ENCODE measurements at places on chromosomes 13 and 19.
A peak's percentile ranks its signal among the peaks of the same experiment; 100 is the strongest.

DNA sequence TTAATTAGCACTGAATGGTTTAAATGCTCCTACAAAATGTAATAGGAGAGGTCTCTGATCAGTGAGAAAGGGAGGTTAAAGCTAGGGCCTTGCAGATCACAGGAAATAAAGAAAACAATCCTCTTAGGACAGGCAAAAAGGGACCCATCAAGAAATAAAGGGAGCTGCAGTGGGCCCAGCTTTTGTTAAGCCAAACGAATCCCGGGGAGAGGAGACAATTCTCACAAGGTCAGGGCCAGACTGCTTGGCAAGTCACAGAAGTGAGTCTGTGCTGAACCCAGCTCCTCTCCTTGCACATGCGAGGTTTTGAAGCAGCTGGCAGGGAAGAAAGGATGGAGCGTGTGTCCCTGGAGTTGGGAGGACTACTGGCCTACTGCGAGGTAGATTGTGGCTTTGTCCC is 285.8 kb downstream of the COG6 start:
- no peak for DNase-seq

DNA sequence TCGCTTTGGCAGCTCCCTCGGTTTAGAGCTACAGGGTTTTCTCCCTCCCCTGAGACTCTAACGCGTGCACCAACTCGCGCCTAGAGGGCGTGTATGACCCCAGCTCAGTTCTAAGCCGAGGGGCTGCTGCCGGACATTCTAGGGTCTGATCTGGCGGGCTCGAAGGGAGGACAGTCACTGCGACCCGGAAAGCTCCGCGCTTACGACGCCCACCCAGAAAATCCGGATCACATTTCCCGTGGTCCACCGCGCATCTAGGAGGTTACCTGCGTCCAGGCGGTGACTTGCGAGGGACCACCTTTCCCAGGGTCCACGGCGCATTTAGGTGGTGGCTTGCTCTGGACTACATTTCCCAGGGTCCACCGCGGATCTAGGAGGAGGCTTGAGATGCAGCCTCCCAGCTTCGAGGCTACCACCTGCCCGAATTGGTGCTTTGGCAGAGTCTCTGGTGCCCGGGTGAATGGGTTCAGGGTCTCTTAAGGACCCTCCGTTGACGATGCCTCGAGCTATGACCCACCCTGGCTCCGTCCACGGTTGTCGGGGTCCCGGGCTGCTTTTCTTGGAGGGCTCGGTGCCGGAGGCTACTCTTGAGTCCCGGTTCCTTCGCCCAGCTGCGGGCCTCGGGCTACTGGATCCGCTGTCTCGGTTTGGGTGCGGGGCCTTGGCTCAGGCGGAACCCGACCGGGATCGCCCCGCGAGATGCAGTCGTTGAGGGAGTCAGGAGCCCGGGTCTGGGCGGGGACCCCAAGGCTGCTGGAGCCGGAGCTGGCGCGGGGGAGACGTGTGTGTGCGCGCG is 30.5 kb downstream of the ZNF146 start:
- no peak for DNase-seq

DNA sequence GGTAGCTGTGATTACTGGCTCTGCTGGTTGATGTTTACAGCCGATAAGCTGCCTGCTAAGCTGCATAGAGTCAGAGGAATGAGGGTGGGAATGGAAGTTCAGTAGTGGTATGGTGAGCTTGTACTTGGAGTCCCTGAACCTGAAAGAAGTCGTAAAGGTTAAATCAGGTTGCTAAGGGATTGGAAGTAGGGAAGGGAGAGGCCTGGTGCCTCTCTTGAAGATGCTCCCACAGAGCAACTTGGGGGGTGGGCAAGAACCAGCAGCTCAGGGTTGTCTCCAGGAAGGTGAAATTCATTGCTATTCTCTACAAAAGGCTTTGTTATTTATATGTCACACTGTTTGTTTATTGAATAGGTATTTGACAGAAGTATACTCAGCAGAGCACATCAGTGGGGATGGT is 73.8 kb upstream of the OLFM4 start:
- no peak for DNase-seq

GRCh38 chr13:107231944-107232343 is 664.0 kb upstream of the ARGLU1 start:
- no peak for DNase-seq

- DNase-seq: peak; percentile 30
Observed at GRCh38 chr13:42047561-42048341, 697 bp upstream of the DGKH start.

GRCh38 chr13:97328222-97328790 is 105.7 kb upstream of the RAP2A start:
- no peak for DNase-seq

DNA sequence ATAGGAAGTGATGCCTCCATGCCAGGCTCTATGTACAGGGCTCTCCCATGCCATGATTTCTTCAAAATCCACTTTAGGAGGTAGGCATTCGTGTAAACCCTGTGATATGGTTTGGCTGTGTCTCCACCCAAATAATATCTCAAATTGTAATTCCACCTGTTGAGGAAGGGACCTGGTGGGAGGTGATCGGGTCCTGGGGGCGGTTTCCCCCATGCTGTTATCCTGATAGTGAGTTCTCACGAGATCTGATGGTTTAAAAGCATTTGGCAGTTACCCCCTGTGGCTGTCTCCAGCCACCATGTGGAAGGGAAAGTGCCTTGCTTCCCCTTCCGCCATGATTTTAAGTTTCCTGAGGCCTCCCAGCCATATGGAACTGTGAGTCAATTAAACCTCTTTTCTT is 8.1 kb downstream of the SARS2 start:
- no peak for DNase-seq

DNA sequence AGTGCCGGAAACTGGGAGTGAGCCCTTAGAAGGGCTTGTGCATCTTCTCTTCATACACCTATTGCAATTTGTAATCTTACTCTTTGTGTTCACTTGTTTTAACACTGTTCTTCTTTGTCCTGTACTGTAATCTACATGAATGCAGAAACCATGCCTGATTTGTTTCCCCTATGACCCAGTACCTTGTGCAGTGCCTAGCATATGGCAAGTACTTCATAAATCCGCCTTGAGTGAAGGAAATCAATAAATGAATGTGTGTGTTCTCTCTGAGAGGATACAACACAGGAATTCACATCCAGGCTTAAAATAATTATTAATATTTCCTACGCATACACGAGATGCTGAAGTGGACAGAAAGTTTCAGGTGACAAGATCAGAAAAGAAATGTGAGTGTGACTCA is 172.6 kb downstream of the GPC6 start:
- no peak for DNase-seq

DNA sequence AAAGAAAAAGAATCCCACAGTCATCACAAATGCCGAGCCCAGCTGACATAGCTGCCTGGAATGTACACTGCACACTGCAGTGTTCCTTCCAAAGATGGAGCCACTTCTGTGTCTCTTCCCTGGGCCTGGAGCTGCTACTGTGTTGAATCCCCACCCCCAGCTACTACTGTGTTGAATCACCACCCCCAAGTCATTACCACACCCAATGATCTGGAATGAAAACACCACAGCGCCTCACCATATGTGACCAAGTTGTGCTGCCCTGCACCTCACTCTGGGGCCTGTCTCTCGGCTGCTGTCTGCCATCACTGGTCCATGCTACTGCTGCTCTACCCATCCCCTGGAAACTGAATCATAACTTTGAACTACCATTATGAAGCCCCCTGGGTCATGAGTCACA is 861.2 kb downstream of the UQCRFS1 start:
- DNase-seq: no peak

DNA sequence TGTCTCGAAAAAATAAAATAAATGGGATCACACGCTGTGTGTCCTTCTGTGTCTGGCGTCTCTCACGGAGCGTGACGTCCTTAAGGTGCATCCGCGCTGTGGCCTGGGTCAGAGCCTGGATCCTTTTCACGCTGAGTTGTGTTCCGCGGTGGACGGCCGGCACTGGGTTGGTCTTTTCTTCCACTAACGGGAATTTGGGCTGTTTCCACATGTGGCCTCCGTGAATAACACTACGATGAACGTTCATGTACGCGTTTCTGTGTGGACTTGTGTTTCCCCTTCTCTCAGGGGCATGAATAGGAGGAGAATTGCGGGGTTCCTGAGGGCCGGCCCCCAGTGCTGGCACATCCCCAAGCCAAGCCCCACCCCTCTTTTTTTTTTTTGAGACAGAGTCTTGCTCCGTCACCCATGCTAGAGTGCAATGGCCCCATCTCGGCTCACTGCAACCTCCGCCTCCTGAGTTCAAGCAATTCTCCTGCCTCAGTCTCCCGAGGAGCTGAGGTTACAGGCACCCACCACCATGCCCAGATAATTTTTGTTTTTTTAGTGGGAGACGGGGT is 6.2 kb upstream of the PTBP1 start:
- no peak for DNase-seq

GRCh38 chr19:12913011-12913561 is 6.0 kb downstream of the SYCE2 start:
- DNase-seq: no peak

GRCh38 chr13:88417801-88418200 is 746.6 kb downstream of the SLITRK5 start:
- DNase-seq: no peak

GRCh38 chr19:12636631-12637030 is 25.9 kb downstream of the ZNF791 start:
- no peak for DNase-seq

DNA sequence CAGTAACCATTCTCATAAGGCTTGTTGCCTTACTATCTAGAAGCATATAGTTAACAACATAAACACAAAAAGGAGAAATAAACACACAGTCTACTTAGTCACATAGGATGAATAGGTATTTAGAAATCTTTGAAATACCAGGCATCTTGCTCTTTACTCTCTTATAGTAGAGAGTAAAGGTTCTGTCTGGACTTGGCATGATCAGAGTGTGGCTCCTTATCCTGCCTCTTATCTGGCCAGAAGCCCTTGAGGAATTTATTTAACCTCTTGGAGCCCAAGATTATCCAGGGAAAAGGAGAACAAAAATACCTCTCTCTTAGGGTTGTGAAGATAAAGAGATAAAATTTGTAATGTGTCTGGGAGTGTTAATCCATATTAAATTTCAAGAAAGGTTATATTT is 100.2 kb upstream of the MBNL2 start:
- DNase-seq: no peak

DNA sequence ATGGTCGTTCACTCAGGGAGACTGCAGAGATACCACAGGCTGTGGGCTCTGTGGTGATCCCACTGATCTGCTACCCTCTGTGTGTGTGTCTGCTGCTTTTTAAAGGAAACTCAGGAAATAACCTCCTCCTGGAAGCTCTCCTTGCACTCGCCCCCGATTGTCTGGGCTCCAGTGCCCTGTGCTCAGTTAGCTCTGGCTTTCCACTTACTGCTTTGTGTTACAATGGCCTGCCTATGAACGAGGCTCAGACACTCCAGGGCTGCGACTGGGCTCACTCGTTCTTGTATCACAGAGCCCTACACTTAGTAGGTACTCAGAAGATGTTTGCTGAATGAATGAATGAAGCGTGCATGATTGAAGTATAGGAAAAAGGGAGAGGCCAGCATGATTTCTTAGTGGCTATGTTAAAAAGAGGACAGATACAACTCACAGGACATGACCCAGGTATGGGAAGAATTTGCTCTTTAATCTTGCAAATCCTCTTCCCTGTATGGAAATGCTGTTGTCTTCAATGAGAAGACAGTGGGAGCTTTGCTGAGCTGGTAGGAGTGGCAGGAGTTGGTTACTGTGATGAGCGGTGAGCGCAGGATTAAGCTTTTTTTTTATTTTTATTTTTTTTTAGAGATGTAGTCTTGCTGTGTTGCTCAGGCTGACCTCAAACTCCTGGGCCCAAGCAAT is 26.4 kb downstream of the B3GLCT start:
- DNase-seq: no peak

- no peak for DNase-seq
Observed at GRCh38 chr19:14954071-14954655, 12.9 kb downstream of the OR7C2 start.

- DNase-seq: no peak
Observed at GRCh38 chr19:51789061-51789795, 5.7 kb upstream of the FPR3 start.

DNA sequence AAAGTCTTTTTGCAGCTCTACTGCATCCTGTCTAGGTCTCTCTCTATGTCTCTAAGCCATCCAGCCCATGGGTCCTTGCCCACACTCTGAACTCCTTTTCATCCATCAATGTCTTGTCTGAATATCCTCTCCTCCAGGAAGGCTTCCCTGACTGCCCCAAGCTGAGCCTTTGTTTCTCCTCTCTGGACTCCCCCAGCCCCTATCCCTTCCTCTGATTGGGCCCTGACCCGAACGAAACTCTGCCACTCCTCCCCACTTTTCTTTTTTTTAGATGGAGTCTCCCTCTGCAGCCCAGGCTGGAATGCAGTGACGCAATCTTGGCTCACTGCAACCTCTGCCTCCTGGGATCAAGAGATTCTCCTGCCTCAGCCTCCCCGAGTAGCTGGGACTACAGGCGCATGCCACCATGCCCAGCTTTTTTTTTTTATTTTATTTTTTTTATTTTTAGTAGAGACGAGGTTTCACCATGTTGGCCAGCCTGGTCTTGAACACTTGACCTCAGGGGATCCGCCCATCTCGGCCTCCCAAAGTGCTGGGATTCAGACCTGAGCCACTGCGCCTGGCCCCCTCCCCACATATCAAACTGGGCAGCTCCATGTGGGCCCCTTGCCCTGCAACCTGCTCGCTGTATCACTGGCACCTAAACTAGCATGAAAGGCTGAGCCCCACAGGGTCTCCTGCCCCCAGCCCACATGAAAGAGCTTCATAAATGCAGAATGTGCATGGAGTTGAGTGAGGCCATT is 870 bp upstream of the UNC13A start:
- no peak for DNase-seq

DNA sequence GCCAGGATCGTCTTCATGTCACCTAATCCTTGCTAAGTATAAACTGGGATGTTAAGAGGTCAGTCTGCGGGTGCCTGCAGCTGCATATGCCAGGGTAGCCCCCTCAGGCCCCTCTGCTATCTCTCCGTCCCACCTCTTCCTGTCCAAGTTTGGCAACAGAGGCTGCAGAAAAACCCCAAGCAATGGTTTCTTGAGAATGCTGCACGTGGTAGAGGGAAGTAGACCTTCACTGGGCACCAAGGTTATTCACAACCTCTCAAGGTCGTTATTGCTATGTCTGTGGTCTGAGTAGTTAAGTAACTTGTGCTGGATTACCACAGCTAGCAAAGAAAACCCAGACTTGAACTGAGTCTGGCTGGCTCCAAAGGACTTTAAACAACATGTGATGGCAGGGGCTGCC is 77.9 kb upstream of the XPO4 start:
- no peak for DNase-seq

DNA sequence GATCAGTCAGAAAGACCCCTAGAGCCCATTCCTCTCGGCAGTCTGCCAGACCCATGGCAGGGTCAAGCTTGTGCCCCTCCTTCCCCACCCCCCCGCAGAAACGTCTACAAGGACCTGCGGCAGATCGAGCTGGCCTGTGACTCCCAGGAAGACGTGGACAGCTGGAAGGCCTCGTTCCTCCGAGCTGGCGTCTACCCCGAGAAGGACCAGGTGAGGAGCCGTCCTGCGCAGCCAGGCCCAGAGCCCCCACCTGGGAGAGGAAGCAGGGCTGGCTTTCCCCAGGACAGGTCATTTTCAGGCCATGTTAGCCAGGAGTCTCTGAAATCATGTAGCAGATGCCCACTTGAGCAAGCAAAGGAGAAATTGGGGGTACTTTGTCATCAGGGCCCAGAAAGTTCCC is 12.3 kb downstream of the TMED1 start:
- DNase-seq: no peak

GRCh38 chr13:25980255-25980654 is 71.6 kb downstream of the SHISA2 start:
- no peak for DNase-seq

- no peak for DNase-seq
Observed at GRCh38 chr13:68588623-68589022, 1358.5 kb upstream of the PCDH9 start.

All from stimulated activated CD4-positive, alpha-beta T cell treated with anti-CD3 and anti-CD28 coated beads, Interleukin-4, amount 100 ng/mL, for 4 hours (primary cell).